NCI-H146 (cell line): ENCODE measurements at places on chromosomes 1 and 21.

DNA sequence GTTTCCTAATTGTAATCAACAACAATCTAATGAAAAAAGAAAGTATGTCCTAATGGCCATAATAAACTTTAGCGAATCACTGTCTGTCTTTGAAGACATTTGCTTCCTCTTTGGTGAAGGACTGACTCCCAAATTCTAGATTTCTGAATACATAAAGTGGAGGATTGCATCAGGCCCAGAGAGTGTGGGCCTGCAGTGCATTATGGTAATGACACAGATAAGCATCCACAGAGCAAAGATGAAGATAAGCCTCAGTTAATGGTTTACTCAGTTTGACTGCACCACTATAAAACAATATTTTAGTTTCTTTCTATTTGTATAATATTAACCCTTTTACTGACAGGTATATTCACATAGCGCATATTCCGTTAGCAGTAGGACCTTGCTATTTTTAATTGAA, 365.5 kb downstream of the KCTD3 start:
- DNase-seq = no peak

DNA sequence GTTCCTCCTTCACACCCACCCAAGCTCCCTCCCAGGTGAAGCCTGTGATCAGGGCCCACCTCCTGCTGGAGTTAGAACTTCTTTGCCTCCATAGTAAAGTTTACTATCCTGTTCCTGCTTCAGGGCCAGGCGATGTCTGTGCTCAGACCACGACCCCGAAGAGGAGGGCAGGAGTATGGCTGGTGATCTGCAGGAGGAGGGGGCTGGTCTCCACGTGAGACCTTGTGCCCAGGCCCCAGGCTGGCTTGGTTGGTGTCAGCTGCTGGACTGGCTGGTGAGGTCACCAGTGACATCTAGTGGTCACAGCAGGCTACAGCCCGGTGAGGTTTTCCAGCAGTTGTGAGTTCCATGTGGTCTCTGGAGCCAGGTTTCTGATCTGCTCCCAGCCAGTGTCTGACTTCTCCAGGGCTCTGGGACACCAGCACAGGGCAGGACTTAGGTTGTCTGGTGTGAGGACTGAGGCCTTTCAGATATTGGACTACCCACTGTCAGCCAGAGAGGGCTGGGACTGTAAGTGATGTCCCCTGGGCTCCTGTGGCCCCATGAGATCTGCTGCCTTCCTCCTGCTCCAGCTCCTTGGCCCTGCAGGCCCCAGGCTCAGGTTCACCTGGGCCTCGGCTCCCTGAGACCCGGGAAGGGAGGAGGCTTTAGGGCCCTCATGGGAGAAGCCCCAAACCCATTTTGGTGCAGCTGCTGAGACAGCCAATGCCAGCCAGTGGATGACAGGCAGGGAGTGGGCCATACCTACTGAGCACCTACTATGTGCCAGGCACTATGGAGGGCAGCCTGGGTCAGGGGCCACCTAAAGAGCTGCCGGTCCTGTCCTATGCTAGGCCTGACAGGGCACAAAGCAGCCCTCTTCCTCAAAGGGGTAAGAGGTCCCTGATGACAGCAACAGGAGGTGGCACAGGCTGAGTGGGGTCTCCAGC, 6.0 kb upstream of the UBL4B start:
- DNase-seq = peak; percentile 73

- DNase-seq = no peak
Measured at GRCh38 chr1:99328171-99328570, 63.9 kb downstream of the PLPPR4 start.

GRCh38 chr1:162632698-162633080, 425 bp downstream of the DDR2 start:
- no peak for DNase-seq

GRCh38 chr1:192521734-192522133, 53.8 kb upstream of the RGS1 start:
- no peak for DNase-seq

GRCh38 chr1:44217809-44218410, 4.6 kb downstream of the DMAP1 start:
- peak; percentile 59 for DNase-seq

GRCh38 chr1:32939655-32940371, 24.8 kb downstream of the RNF19B start:
- no peak for DNase-seq

DNA sequence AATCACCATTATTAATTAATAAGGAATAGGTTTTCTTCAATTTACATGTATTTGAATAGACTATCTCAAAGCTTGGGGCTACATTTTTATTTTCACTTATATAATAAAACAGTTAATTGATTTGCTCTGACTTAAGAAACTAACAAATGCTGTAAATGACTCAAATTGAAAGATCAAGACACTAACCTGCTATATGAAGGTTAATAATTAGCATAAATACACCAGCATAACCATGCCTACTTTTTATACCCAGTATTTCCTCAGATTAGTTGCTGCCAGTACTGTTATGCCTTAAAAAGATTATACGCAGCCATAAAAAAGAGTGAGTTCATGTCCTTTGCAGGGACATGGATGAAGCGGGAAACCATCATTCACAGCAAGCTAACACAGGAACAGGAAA, 1545.1 kb downstream of the AMY1C start:
- no peak for DNase-seq
